ENCODE measurements at places on chromosomes 5 and 9.
A peak's percentile ranks its signal among the peaks of the same experiment; 100 is the strongest.

GRCh38 chr9:117074342-117074662 lies 340.6 kb downstream of the ASTN2 start:
- no peak for DNase-seq

DNA sequence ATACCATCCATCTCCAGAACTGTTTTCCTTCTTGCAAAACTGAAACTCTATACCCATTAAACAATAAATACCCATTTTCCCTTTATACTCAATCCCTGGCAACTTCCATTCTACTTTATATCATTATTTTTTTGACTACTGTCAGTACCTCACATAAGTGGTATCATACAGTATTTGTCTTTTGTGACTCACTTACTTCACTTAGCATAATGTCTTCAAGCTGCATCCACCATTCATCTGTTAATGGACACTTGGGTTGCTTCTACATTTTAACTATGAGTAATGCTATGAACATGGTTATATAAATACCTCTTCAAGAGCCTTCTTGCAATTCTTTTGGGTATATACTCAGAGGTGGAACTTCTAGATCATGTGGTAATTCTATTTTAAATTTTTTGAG lies 11.6 kb upstream of the TYRP1 start:
- DNase-seq, result peak; percentile 62

DNA sequence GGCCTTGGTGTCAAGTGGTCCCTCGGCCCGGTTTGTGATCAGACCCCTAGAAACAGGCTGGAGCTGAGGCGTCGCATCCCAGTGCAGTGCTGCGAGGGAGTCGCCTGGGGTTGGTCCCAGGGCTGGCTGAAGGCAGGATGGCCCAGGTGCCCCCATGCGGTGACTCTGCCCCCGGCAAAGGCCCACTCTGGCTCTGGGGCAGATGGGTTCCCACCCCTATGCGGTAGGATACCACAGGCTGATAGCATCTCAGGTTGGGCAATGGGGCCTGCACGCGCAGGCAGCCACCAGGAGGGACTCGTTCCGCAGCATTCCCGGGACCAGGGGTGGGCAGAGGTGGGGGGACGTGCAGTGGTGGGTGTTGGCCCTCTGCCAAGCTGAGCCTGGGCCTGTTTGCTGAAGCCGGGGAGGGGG lies 86.0 kb downstream of the RXRA start:
- DNase-seq, result no peak

DNA sequence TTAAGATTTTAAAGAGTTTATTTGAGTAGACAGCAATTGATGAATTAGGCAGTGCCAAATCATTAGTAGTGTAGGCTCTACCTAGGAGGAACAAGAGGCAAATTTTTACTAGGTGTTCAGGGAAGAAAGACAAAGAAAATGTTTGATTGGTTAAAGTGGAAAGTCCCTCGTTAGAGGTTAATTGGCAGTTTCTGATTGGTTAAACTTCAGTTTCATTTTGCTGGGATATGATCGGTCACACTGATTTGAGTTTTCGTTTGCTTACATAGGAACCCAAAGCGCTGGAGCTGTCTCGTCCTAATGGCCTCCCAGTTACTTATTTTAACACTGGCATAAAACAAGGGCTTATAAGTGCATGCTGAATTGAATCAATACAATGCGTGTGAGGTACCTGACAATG lies 15.1 kb downstream of the DMAC1 start:
- DNase-seq, result no peak

DNA sequence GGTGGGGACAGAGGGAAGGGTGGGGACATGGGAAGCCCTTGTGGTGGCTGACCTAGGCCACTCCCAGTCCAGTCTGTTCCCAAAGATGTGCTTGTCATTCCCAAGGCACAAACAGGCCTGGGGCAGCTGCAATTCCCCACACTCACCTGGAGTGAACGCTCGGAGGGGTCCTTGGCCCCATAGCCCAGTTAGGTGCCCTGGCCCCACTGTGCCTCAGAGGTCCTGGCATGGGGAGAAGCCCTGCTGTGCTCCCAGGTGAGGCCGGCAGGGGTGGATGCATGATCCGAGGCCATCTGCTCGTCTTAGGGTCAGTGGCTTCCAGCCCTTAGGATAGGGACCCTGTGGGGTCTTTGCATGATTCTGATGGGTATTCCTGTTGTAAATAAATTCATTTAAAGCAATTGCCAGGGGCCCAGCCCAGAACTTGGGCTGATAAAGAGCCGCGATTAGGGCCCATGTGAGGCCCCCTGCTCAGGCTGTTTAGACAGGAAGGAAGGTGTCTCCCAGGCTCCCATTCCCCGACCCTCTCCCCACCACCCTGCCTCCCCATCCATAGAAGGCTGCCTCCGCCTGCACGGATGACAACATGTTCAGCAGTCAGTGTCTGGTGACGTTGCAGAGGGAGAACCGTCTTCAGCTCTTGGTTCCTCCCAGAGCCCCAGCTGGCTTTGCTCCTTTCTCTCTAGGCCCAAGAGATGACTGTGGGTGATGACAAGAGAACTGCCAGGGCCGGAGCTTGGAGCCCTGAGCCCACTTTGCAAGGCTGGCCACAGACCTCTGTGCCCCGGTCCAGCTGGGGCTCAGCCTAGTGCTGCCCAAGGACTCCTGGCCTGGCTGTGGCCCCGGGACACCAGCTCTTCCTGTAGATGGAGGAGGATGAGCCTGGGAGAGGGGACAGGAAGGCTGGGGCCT lies 28.4 kb upstream of the IRX4 start:
- no peak for DNase-seq

DNA sequence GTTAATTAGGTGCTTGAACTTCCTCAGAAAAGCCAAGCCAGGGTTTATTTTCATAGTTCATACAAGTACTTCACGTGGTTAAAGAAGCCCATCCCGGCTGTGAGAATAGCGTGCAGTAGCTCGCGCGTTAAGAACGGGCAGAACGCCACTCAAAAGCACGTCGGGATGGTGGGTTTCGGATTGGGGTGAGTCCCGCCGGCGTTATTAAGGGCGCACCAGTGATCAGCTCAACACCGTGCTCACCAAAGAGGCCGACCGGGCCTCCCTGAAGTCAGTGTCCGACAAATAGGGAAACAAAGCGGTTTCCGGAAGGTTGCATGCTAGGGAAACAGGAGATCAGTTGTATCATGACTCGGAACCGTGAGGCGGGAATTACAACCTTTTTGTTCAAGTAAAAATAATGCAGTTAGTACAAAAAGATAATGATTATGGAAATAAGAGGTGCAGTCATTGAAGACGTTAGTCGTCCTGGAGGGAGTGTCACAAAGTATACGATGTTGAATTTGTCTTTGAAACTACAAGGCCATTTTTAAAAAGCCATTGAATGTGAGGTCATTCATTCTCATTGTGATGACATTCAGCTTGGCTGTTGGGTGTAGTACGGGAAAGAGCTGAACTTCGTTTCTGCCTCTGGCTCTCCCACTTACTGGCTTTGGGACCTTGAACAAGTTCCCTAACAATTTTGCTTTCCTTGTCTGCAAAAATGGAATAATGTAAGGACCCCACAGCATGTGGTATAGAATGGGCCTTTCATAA lies 992 bp downstream of the SETD9 start:
- DNase-seq, result no peak

DNA sequence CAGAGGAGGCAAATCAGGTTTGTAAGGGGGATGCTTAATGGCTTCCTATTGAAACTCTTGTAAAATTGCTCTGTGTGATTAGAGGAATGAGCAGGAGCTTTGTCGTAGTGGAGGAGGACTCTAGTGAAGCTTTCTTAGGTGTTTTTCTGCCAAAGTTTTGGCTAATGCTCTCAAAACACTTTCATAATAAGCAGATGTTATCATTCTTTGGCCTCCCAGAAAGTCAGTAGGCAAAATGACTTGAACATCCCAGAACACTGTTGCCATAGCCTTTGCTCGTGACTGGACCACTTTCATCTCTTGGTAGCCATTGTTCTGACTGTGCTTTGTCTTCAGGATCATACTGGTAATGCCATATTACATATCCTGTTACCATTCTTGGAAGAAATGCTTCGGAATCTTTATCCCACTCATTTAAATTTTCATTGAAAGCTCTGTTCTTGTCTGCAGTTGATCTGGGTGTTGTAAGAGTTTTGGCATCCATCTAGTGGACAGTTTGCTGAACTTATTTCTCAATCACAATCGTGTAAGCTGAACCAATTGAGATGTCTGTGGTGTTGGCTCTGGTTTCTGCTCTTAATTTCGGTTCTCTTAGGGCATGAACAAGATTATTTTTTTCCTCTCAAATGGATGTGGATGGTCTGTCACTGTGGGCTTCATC lies 187.6 kb downstream of the COMMD10 start:
- DNase-seq, result no peak

DNA sequence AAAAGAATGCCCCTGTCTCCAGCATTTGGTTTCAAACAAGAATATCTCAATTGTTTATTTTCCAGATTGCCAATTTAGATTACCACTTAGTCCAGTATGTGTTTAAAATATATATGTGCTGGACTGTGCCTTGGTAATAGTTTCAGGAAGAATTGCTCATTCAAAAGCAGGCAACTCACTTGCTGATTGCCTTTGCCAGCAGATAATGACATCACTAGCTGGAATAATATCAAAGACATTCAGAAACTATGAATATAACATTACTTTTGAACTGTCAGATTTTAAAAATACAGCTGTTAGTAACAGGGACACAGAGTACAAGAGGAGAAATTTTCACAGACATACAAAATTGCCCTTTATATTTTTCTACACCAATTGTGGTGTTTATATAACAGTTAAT lies 96.0 kb upstream of the ITGA2 start:
- DNase-seq, result peak; percentile 23

DNA sequence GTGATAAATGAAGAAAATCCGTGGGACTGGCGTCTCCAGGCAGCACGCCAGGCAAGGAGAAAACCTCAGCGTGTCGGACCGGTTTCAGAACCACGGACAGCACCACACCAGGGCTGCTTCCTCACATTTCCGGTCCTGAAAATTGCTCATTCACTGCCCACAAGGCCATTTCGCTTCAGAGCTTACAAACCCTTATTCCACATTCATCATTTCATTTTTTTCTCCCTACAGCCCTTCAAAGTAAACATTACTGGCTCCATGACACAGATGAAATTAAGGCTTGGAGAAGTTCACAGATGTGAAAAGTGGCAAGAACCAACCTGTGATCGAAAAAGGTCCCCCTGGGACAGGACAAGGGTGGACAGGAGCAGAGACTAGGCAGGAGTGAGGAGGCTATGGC lies 1.5 kb upstream of the GPRIN1 start:
- peak; percentile 85 for DNase-seq

DNA sequence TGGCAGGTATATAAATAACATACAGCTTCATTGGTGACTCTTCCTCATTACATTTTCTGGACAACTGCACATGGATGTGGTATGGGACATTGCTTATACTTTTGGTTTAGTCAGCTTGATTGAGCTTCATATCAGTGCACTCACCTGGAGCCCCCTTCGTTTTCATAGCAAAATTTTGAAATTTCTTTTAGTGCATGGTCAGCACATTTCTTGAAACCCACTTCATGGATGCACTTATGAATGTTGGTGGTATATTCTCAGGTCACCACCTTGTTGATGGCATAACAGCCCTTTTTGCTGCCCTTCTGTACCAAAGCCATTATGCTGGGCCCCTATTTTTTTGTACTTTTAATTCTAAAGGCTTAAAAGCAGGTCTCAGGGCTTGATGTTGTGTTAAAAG lies 16.7 kb upstream of the LRRC70 start:
- no peak for DNase-seq

GRCh38 chr5:3182133-3182876 lies 413.3 kb upstream of the IRX1 start:
- no peak for DNase-seq
